ENCODE measurements at places on chromosomes 11 and 22. TPM values are rescaled to one million over a fixed set of nuclear protein-coding genes. Genes with fewer than 3 reads are reported as not detected.

The OR2AG1 gene
- total RNA-seq, result not detected

The RAC2 gene
- total RNA-seq, result not detected

The UBQLNL gene
- not detected for total RNA-seq

The FADD gene
- total RNA-seq, result 21.4 TPM

The POU2AF2 gene
- not detected for total RNA-seq

The MPZL3 gene
- 9.3 TPM for total RNA-seq

The USP47 gene
- 64.6 TPM for total RNA-seq

The ARSA gene
- total RNA-seq, result 9.0 TPM

The PHLDA2 gene
- 0.55 TPM for total RNA-seq

The KDM4E gene
- total RNA-seq, result not detected

The NRIP3 gene
- total RNA-seq, result 0.07 TPM

The TRIM49D2 gene
- not detected for total RNA-seq

The ALKBH8 gene
- total RNA-seq, result 9.1 TPM

GRCh38 chr11:86067851-86068137 lies 1.1 kb downstream of the PICALM start:
- DNase-seq, result no peak

- no peak for DNase-seq
These were observed 41.0 kb downstream of the C11orf71 start for GRCh38 chr11:114359342-114359741.

DNA sequence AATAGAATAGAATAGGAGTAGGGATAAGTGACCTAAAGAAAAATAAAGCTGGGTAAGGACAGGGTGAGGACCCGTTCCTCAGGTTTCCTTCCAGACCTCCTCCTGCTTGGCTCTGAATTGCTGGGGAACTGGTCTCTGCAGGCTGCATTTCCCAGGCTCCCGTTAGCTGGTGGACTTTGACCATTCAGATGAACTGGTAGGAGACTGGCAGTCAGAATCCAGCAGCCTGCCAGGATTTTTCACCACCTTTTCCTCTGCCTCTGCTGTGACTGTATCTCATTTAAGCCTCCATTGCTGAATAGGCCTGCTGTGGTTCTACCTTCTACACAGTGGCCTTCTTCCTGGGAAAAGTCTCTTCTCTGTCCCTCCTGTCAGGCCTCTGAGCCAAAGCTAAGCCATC lies 24.6 kb upstream of the SMPD1 start:
- DNase-seq, result peak; percentile 35

DNA sequence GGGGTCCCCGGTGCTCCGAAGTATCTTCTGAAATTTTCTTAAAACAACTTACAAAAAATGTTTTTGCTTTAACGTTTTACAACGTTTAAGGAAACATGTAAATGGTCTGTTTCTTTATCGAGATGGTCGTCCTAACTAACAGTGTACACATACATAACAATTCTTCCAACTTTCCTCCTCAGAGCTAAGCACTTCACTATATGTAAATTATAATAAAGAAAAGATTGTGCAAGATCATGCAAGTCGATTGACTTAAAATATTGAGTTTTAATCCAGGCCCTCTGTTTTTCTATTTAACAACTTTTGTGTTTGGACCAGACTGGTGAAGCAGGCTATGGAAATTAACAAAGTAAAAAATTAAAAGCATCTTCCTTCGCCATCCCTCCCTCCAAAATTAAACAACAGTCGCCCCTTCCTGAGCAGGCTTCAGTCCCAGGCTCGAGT lies 4.9 kb downstream of the ALX4 start:
- DNase-seq, result no peak

DNA sequence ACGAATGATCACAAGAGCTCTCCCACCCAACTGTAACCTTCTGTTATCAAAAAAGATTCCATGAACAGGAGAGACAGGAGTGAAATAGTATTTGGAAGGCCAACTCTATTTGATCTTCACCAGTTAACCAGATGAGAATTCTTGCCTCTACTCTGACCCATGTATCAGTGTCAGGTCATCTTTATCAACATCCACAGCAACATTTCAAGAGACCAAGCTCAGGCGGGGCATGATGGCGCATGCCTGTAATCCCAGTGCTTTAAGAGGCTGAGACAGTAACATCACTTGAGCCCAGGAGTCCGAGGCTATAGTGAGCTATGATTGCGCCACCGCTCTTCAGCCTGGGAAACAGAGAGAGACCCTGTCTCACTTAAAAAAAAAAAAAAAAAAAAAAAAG lies 62.3 kb downstream of the GAB2 start:
- no peak for DNase-seq

GRCh38 chr11:84194696-84195095 lies 908.5 kb upstream of the CCDC90B start:
- DNase-seq, result no peak

DNA sequence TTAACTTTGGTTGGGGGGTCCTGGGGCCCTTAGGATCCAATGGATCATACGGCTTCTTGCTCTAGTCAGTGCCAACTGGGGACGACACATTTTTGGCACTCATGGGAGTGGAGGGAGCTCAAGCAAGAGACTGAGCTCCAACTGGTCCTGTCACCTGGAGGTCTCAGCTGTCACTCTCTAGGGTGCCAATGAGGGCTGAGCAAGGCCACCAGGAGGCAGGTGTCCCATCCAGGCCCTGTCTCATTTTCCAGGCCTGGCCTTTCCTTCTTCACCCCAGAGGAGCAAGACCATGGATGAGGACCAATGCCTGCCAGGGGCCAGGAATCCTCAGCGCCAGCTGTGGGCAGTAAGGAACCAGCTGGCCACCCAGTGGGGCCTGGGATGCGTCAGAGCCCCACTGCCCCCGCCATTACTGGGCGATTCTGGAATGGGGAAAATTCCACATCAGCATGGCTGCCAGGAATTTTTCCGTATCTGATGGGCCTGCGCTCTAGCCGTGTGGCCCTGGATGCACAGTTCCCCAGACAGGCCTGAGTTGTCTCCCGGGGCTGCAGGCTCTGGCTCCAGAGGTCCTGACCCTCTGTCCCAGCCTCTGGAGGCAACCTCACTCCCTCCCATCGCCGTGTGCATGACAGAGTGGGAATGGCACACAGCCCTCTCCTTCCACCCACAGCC lies 669 bp upstream of the GAL3ST1 start:
- no peak for DNase-seq

- peak; percentile 79 for DNase-seq
These were observed 737 bp upstream of the STIP1 start for GRCh38 chr11:64185175-64185692.

DNA sequence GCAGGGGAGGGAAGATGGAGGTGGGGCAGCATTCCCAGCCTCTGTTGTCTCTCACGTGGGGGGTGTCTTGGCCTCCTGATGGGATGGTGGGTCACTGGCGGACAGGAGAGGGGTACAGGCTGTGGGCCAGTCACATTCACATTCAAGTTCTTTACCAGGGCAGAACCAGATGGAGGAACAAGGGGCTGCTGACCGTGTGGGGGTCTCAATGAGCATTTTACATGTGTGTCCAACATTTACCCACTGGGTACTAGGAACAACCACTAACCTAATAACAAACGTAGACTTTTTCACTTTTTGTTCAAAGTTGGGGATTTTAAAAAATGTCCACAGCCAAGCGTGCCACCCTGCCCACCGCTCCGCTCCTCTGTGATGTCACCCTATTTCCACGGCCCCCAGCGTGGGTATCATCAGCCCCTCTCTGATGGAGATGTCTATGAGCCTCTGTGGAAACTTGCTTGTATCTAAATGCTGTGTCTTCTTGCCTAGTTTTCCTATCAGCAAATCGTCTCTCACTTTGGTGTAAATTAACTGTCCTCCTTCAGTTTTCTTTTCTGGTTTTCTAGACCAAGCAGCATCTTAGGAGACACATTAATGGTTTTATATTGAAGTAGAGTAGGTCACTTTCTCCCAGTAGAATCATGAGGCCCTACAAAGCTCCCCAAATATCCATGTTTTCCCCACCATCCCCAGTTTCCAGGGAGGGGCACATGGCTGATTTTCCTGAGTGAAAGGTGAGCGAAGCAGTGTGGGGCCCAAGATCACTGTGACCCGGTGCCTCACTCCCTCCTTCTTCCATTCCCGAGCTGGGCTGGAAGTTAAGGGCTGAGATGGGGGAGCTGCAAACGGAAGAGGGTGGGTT lies 936.7 kb downstream of the BRD1 start:
- no peak for DNase-seq

- peak; percentile 70 for DNase-seq
These were observed 22.5 kb downstream of the CLPB start for GRCh38 chr11:72411623-72412419.

- no peak for DNase-seq
These were observed 603.0 kb downstream of the BUD13 start for GRCh38 chr11:116169776-116170175.

DNA sequence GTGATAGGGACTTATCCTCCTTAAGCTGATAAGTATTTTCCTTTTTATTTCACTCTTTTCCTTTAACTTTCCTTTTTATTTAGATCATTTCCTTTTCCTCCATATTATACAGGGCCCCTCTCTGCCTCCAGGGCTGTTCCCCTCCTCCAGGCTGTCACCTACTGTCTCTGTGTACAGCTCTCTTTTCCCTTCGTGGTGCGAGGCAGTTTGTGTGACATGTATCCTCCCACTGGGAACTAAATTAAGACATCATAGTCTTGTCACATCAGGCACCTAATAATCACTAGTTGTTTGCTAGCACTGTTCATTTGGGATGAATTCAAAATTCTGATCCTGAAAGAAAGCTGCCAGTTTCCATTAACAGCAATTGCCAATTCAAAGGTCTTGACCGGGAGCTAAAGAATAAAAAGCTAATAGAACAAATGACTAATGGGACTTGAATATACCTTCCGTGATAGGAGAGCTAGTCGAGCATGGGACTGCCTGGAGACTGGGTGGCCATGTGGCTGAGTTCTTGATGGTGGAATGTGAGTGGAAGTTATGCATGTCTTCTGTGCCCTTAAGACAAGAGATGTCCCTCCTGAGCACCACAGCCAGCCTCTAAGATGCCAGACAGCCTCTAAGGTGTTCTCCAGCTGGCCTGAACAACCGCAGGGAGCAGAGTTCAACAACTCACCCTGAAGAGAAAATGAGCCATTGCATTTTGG lies 77.7 kb upstream of the LRRC55 start:
- DNase-seq, result no peak

DNA sequence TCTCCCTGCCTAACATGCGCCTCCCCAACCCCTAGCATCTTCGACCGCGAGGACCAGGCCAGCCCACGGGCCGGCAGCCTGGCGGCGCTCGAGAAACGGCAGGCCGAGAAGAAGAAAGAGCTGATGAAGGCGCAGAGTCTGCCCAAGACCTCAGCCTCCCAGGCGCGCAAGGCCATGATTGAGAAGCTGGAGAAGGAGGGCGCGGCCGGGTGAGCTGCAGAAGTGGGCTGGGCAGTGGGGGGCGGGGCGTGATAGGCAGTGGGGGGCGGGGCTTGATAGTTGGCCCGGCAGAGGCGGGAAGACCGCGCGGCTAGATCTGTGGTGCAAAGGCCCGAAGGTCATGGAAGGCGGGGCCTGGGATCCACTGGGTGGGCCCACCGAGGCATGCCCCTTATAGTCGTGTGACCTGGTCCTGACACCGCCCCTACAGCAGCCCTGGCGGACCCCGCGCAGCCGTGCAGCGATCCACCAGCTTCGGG lies 8.7 kb downstream of the SELENOM start:
- no peak for DNase-seq

GRCh38 chr22:36773935-36774334 lies 2.0 kb downstream of the IFT27 start:
- no peak for DNase-seq

- no peak for DNase-seq
These were observed 117.6 kb downstream of the ARHGAP8 start for GRCh38 chr22:44870021-44870420.

DNA sequence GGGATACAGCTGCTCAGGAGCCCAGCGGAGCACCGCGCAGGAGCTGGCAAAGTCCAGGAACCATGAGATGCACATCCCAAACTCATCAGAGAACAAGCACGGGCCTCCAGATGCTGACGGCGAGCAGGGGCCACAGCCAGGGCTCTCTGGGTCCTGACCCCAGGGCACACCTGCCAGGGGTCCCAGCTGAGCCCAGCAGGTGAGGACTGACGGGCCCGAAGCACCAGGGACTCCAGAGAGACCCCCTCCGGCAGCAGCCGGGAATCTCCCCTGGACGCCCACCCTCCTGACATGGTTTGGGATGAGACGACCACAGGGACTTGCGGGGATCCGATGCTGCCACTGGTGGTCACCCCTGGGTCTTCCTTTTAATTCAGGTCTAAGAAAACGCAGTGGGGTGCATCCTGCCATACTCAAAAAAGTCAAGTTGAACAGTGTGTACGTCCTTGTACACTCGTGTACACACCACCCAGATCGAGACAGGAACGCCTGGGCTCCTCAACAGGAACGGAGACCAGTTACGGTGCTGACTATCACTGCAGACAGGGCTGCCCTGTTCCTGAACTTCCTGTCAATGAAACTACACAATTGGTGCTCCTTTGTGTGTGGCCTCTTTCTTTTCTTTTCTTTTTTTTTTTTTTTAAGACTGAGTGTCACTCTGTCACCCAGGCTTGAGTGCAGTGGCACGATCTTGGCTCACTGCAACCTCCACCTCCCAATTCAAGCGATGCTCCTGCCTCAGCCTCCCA lies 21.9 kb downstream of the TTLL8 start:
- no peak for DNase-seq

DNA sequence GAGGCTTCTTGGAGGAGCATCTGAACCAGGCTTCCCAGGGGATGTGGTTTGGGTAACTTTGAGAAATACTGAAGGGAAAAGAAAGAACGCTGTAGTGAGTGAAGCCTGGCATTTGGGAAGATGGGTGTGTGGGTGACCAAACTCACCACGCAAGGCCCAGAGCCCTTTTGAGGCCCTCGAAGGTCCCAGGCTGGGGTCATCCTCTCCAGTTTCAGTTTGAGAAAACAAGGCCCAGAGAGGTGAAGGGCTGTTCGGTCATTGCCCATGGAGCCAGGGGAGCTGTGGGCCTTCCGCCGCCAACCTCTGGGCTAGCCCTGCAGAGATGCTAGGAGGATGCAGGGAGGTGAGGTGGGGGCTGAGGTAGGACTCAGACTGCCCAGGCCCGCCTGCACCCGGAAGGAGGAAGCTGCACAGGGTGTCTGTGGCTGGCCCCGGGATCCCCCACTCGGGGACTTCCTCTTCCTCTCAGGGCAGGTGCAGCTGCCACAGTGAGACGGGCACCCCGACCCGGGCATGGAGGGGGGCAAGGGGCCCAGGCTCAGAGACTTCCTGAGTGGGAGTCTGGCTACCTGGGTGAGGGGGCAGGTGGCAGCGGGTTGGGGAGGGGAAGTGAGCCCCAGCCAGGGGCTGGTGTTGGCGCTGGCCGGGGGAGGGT lies at the start of gene CCDC88B:
Gene CCDC88B (plus strand): TSS at position 451 of the 655 bp plus-strand sequence. CDS start 63 bp downstream, at position 514.
- DNase-seq, result no peak

GRCh38 chr11:14618060-14618459 lies 25.5 kb upstream of the PDE3B start:
- peak; percentile 41 for DNase-seq

- no peak for DNase-seq
These were observed 22.9 kb downstream of the AMBRA1 start for GRCh38 chr11:46570790-46571398.

DNA sequence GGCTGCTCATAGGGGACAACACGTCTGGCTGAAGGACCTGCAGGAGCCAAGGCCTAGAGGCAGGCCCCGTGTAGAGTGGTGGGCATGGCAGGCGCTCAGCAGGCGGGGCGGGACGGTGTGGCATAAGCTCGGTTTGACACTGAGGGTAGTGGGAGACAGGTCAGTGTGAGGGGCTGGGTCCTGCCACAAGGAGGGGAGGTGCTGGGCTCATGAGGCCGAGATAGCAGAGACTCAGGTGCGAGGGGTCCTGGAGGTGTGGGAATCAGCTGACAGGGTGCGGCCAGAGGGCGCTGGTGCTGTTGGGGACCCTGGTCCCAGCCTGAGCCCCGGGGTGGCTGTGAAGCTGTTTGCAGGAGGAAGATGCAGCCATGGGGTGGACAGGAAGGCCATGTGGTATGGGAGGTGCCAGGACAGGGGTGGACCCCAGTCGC lies 6.7 kb downstream of the SLC22A12 start:
- DNase-seq, result no peak
